ENCODE measurements at places on chromosomes 1 and 21.

DNA sequence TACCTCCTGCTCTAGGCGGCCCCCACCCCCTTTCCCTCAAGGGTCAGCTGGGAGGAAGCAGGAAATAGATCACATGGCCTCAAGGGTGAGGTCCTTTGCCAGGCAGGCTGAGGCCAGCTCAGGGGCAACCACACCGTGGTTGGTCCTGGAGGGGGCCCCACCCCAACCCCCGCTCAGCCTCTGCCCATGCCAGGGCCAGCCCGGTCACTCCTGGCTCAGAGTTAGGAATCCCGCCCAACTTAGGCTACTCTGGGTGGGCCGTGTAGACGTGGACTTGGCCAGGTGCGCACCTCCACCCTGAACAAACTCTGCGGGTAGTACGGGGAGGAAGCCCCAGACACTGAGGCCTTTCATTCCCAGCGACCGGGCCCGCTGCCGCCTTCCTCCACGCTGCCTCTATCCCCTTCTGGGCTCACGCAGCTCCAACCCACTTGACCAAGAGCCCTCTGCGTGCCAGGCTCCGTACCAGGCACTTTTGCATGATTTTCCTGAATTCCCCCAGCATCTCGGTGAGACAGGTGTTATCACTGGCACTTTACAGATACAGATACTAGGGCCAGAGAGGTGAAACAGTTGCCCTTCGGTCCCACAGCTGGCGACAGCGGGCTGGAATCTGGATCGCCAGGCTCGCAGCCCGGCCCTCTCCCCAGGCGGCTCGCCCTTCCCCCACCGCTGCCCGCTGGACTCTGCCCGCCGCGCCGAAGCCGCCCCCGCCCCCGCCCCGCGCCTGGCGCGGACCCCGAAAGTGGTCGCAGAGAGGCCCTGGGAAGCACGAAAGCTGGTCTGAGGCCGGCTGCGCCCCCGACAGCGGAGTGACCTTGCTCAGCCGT, 769 bp downstream of the GALE start:
- peak; percentile 80 for DNase-seq

- DNase-seq = no peak
Observed at GRCh38 chr1:204401730-204402129, 9.9 kb downstream of the PPP1R15B start.

- DNase-seq = peak; percentile 14
Observed at GRCh38 chr1:99570486-99571089, 75.3 kb upstream of the PALMD start.

GRCh38 chr1:117638759-117639158, 32.9 kb downstream of the TENT5C start:
- DNase-seq = no peak

DNA sequence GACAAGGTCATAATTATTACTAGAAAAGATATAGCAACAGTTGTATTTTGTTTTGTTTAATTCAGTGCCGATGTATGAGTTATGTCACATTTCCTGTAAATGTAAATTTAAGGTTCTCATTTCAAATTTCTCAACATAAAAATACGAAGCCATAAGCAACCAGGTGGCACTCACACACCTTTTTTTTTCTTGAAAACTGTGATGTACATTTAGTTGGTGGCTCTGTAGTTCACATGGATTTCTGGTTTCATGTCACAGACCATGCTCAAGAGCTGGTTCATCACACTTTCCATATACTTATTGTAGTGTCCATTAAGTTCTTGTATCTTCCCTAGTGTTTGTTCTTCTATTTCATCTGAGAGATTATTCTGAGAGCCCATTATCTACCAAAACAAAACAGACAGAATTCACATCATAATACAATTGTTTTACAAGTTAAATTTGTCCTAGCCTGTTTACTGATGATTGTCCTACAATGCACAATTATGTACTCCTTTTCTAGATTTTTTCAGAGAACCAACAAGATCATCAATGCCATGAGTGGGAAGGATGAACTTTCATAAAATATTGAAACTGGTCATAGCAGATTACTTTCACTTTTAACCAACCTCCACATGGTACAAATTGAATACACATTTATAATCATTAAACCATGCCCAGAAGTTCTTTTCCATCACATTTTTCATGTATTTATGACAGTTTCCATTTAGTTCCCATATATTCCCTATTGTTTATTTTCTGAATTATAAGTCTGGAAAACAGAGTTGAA, 17.1 kb downstream of the ATP6V1G3 start:
- no peak for DNase-seq

GRCh38 chr1:208154679-208155642, 89.2 kb downstream of the PLXNA2 start:
- no peak for DNase-seq

- DNase-seq = no peak
Observed at GRCh38 chr1:232610192-232610901, 19.6 kb downstream of the SIPA1L2 start.

DNA sequence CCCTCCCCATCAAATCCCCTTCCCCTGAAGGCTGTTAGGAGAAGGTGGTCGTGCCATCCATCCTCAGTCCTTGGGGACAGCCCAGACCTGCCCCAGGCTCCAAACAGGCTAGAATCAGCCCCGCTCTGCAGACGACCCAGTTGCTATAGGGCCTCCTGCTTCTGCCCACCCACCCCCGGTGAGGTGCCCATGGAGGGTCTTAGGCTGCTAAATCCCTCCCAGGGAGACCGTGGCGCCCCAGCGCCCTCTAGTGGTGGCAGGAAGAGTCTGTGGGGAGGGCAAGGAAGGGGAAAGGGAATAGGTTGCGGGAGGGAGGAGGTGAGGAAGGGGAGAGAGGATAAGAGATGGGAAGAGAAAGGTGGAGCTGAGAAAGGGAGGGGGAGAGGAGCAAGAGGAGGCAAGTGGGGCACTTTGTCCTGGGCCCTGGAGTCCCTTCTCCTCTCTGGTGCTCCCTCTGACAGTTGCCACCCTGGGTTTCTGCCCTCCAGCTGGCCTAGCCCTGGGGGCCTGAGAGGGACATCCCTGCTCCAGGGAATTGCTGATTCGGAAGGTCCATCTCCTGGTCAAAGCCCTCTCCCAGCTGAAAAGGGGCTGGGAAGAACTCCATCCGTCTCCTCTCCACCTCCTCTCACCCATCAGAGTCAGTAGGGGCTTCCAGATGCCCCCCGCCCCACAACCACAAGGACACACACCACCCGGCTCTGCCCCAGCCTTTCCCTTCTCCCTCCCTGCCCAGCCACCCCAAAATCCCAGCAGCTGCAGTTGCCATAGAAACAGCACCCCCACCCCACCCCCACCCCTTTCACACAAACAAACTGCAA, 55.4 kb downstream of the CAMK2N1 start:
- peak; percentile 42 for DNase-seq

DNA sequence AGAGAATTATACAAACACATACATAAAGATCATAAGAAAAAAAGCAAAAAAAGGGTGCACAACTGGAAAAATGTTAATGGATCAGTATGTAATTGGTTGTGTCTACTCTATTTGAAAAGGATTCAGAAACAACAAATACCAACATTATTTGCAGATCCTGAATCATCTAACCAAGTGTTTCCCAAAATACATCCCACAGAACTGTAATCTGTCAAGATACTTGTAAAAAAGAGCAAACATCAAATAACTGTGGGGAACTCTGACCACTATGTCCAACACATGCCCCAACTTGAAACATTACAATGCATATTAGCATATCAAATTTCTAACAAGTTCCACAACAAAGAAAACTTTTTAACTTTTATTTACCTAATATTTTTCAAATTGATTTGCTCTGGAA, 22.6 kb downstream of the ANKRD13C start:
- peak; percentile 11 for DNase-seq

DNA sequence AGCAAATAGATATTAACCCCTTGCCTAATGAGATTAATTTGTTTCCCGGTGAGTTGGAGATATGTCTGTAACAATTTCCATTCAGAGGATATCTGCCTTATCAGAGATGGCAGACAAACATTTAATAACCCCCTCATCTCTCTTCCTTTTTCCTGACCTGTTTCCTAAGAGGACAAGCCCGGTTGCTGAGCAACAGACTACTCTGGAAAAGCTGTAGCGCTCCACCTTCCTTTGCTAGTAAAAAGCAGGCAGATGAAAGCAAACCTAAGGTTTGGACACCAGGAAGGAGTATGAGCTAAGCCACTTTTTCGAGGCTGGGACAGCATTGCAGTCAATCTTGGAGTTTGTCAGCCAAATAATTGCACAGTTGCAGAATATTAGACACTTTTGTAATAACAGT, 82.4 kb downstream of the RGS21 start:
- no peak for DNase-seq

GRCh38 chr1:157150631-157151030, 12.4 kb upstream of the ETV3 start:
- no peak for DNase-seq

GRCh38 chr1:228003461-228004330, 3.1 kb upstream of the WNT3A start:
- DNase-seq = no peak

DNA sequence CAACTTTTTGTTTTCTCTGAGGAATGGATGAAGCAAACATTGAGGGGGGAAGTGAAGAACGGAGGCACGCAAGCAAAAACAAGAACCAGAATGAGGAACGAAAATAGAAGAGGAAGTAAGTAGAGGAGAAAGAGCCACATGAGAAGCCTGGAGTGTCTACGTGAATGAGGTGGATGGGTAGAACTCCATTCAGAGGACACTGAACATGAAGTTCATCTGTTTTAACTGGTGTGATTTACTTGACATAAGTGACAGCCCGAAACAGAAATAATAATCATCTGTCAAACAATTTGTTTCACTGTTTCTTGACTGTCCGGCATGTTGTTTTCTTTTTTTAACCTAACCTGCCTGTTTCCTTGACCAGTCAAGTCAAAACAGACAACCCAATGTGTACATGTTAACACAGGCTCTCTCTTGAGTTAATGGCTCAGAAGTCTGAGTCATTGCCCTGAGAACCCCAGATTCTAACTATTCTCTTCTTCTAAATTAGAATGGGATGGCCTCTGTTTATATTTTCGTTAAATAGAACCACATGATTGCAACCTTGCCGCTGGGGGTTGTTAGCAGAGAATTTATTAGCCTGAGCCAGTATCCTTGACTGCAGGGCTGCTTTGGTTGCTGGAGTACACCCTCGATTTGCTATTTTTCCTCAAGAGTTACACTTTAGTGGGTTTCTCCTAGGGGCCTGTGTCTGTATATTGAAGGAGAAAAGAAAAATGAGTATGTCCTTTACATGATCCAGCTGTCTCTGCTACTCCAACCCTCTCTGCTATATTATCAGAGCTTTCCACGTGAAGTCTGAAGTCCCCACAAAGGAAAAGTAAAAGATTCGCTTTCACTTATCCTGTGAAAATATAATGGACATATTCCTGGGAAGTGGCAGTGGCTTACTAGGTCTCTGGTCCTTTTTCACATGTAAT, 151.7 kb downstream of the ZC3H11B start:
- peak; percentile 52 for DNase-seq

Data from EL (cell line).